Right cardiac atrium (tissue), 5 donors: ENCODE measurements at places on chromosomes 7 and 10. TPM values are rescaled to one million over a fixed set of nuclear protein-coding genes. Genes with fewer than 3 reads are reported as not detected.

Gene METTL27
- 0.38 TPM for polyA plus RNA-seq

Gene ACTL6B
- not detected for polyA plus RNA-seq

Gene RARRES2
- 193 TPM for polyA plus RNA-seq

Gene GCK
- 17.4 TPM for polyA plus RNA-seq

Gene CCNJ
- 1.8 TPM for polyA plus RNA-seq

Gene PLXDC2
- 5.5 TPM for polyA plus RNA-seq

Gene AKR1E2
- 3.1 TPM for polyA plus RNA-seq

Gene EIF5AL1
- 0.45 TPM for polyA plus RNA-seq

Gene OR2A42
- 0.20 TPM for polyA plus RNA-seq

Gene PRKCQ
- polyA plus RNA-seq = 0.05 TPM

Gene CYP3A7
- not detected for polyA plus RNA-seq

Gene BEND7
- 7.1 TPM for polyA plus RNA-seq

Gene C10orf105
- polyA plus RNA-seq = 0.09 TPM

Gene GPR37
- polyA plus RNA-seq = 0.09 TPM

Gene TET1
- polyA plus RNA-seq = 0.32 TPM

Gene FAM221A
- 3.6 TPM for polyA plus RNA-seq

Gene C10orf53
- not detected for polyA plus RNA-seq

Gene RBP4
- 43.4 TPM for polyA plus RNA-seq

Gene CREB5
- polyA plus RNA-seq = 20.4 TPM

Gene DRGX
- polyA plus RNA-seq = not detected

Gene ABCB4
- polyA plus RNA-seq = 5.4 TPM

Gene NEUROD6
- not detected for polyA plus RNA-seq

Gene PLCE1
- polyA plus RNA-seq = 6.0 TPM

Gene HOXA1
- polyA plus RNA-seq = 0.14 TPM

Gene SPDYE11
- polyA plus RNA-seq = not detected

Gene ABLIM1
- 149 TPM for polyA plus RNA-seq

Gene FAM25C
- polyA plus RNA-seq = not detected

Gene BICC1
- 5.2 TPM for polyA plus RNA-seq

Gene ZSCAN25
- polyA plus RNA-seq = 3.8 TPM

Gene PRKG1
- polyA plus RNA-seq = 16.6 TPM

Gene MYPN
- polyA plus RNA-seq = 27.2 TPM

Gene ZNF277
- polyA plus RNA-seq = 11.9 TPM

Gene WDFY4
- 0.57 TPM for polyA plus RNA-seq

Gene TAC1
- polyA plus RNA-seq = 1.6 TPM

Gene SEMA3C
- polyA plus RNA-seq = 10.1 TPM

Gene DCLRE1A
- polyA plus RNA-seq = 4.5 TPM

Gene ZNF736
- polyA plus RNA-seq = 2.4 TPM

Gene CHAT
- polyA plus RNA-seq = not detected

Gene ALOX5
- polyA plus RNA-seq = 5.6 TPM

Gene ANLN
- 0.77 TPM for polyA plus RNA-seq

Gene LCOR
- polyA plus RNA-seq = 3.2 TPM

Gene TRIL
- polyA plus RNA-seq = 0.84 TPM

Gene NCF1
- polyA plus RNA-seq = 1.1 TPM

Gene NUB1
- 24.1 TPM for polyA plus RNA-seq

Gene CCDC3
- polyA plus RNA-seq = 14.6 TPM

Gene TFEC
- polyA plus RNA-seq = 0.41 TPM

Gene MYL10
- polyA plus RNA-seq = not detected

Gene PRPS1L1
- polyA plus RNA-seq = not detected

Gene EPO
- polyA plus RNA-seq = not detected

Gene ANK3
- 59.8 TPM for polyA plus RNA-seq

Gene DEPP1
- polyA plus RNA-seq = 32.5 TPM

Gene OPN4
- 0.93 TPM for polyA plus RNA-seq

Gene C7orf57
- polyA plus RNA-seq = not detected

Gene CTAGE4
- polyA plus RNA-seq = 0.41 TPM

Gene CTNNA3
- 4.5 TPM for polyA plus RNA-seq

Gene PTN
- polyA plus RNA-seq = 51.0 TPM

Gene CFAP43
- 0.18 TPM for polyA plus RNA-seq
